Stimulated activated CD8-positive, alpha-beta memory T cell treated with anti-CD3 and anti-CD28 coated beads, Interleukin-7, amount 100 ng/mL, for 1 hour (primary cell): ENCODE measurements at places on chromosomes 1 and 21.

DNA sequence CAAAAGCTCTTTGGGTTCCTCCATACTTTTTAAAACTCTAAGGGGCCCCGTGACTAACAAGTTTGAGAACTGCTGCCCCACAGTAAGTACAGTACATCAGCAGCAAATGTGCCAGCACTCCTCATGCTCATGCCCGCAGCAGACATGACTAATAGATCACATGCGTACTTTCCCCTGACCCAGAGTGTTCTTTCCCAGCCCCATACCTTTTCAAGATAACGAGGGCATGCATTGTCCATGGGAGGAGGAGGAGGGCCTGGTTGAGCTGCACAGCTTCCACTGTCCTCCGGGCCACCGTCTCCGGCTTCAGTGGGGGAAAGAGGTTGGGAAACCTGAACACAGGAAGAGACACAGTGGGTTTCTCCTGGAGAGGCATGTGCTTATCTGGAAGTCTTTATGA is 45.5 kb downstream of the DHRS3 start:
- no peak for DNase-seq

- DNase-seq: peak; percentile 23
Measured at GRCh38 chr21:44485254-44485793, 30.0 kb downstream of the LRRC3 start.

DNA sequence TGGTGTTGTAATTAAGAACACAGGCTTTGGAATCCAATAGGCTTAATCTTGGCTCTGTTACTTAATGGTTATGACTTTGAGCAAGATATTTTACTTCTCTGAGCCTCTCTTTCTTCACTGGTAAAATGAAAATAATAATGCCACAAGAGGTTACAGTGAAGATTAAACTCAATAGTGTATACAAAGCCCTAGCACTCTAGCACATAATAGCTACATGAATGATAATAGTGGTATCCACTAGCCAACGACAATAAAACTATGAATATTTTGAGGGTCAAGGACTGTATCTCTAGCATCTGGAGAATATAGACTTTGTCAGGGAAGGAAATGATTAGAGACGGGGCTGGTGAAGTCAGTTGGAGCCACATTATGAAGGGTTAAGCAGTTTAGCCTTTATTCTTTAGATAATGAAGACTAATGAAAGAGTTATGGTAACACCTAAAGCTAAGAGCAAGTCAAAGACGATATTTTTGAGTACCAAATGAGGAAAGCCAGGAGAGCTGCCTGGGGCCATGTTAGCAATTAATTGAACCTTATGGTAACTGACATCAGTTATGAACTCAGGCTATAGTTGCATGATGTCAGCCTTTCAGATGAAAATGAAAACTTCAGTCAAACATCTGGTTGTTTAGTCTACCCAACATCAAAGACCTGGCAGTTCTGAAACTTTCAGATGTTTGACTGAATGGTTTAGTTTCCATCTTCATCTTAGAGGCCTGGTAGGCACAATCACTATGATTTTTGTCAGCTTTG is 32.8 kb upstream of the RNF11 start:
- no peak for DNase-seq

DNA sequence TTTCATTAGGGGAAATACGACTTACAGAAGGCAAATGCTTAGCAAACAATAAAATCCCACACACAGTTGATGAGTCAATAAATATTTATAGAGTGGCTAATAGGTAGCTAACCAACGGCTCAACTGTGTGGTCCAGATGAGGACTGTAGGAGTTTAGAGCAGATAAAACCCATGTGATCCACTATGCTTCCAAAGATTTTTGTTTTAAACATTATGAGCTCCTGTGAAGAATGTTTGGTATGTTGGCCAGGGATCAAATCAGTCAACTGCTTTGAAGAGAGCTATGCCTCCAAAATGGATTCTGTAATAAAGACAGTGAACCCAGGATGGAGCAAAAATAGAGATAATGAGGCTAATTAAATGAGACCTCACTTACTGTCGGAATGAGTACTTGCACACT is 72.3 kb upstream of the COL11A1 start:
- DNase-seq: no peak

GRCh38 chr1:212488436-212489283 is 55.9 kb downstream of the NENF start:
- DNase-seq: no peak

DNA sequence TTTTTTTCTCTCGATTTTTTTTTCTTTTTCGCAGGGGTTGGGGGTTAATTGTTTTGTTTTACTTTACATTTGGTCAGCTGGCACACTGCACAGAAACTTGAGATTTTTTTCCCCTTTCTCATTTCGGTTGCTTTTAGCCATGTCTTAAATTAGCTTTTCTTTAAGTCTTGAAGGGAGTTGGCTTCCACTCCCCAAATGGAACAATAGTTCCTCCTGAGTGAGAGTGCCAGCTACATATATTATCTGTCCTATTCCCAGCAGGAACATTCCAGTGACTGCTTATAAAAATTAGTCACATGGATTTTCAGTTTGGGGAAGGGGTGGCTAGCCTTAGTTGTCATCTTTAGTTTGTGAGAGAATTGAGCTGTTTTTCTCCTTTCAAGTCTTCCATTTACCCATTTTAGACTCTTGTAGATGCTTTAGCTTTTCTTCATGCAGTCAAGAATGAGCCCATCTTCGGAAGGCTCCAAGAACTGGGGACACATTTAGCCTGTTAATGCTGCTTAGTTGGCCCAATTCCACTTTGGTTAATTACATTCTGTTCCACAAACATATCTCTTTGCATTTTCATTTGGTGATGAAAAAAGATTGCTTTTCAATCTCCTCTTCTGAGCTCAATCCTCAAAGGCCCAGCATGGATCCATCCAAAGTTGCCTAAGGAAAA is 510.1 kb upstream of the CXADR start:
- DNase-seq: no peak
